ENCODE measurements at places on chromosomes 16 and 17. TPM values are rescaled to one million over a fixed set of nuclear protein-coding genes. Genes with fewer than 3 reads are reported as not detected.

DNA sequence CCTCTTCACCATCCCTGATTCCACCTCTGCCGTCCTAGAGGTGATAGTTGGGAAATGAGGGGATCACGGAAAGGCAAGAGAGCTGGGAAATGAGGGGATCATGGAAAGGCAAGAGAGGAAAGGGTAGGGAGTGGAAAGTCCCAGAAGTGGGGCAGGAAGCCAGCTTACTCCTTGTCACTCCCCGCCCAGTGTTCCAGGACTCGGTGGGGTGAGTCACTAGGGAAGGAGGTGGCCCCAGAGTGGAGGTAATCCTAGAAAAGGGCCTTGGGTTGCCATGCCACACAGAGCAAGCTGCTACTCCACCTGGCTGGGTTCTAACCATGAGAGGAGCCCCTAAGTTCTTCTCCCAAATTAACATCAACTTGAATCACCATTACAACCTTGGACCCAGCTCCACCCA, 14.8 kb downstream of the ALOXE3 start:
- DNase-seq = no peak
- no peak overlapping the region for H3K4me3 ChIP-seq
- H3K27me3 ChIP-seq = no peaks in the 10 kb centered on the region
- no peaks in the 10 kb centered on the region for H3K4me1 ChIP-seq

- H3K36me3 ChIP-seq = peaks cover 53% of the 10 kb centered on the region
- no peak for DNase-seq
- H3K27me3 ChIP-seq = no peaks in the 10 kb centered on the region
- no peak overlapping the region for H3K4me3 ChIP-seq
- no peak overlapping the region for H3K27ac ChIP-seq
- H3K4me1 ChIP-seq = no peaks in the 10 kb centered on the region
These were observed 59.6 kb downstream of the ANKFY1 start for GRCh38 chr17:4204190-4204589.

GRCh38 chr16:15636392-15636873, 6.5 kb downstream of the MARF1 start:
- H3K4me3 ChIP-seq = peak overlapping the region; percentile 1
- no peaks in the 10 kb centered on the region for H3K27me3 ChIP-seq

- no peaks in the 10 kb centered on the region for H3K4me1 ChIP-seq
- no peak for DNase-seq
- H3K27me3 ChIP-seq = peaks cover 3% of the 10 kb centered on the region
- no peak overlapping the region for H3K27ac ChIP-seq
- H3K4me3 ChIP-seq = no peak overlapping the region
These were observed 65.7 kb downstream of the CEP112 start for GRCh38 chr17:66126231-66126630.

- H3K4me3 ChIP-seq = no peak overlapping the region
- H3K4me1 ChIP-seq = no peaks in the 10 kb centered on the region
- no peaks in the 10 kb centered on the region for H3K27me3 ChIP-seq
- DNase-seq = no peak
- no peak overlapping the region for H3K27ac ChIP-seq
These were observed 155.3 kb downstream of the PRKCB start for GRCh38 chr16:23991066-23991465.

- no peak for DNase-seq
- no peak overlapping the region for H3K27ac ChIP-seq
- no peaks in the 10 kb centered on the region for H3K4me1 ChIP-seq
- H3K27me3 ChIP-seq = no peaks in the 10 kb centered on the region
These were observed 30.1 kb downstream of the HOXB1 start for GRCh38 chr17:48500435-48501426.

DNA sequence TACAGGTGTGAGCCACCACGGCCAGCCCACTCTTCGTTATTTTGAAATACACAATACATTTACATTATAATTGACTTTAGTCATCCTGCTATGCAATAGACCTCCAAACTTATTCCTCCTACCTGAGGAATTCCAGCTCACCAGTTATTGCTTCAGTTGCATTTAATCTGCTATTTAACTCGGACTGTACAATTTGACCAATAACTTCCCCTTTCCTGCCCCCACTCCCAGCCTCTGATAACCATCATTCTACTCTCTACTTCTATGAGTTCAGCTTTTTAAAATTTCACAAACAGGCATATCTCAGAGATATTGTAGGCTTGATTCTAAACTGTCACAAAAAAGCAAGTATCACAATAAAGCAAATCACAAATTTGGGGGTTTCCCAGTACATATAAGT, 157.0 kb downstream of the COPRS start:
- peaks cover 5% of the 10 kb centered on the region for H3K27me3 ChIP-seq
- no peaks in the 10 kb centered on the region for H3K4me1 ChIP-seq
- H3K27ac ChIP-seq = no peak overlapping the region

GRCh38 chr17:7043182-7043496, 753 bp downstream of the SLC16A11 start:
- H3K4me1 ChIP-seq = peaks cover 27% of the 10 kb centered on the region
- H3K36me3 ChIP-seq = no peaks in the 10 kb centered on the region
- H3K4me3 ChIP-seq = peak overlapping the region; percentile 68
- H3K27me3 ChIP-seq = no peaks in the 10 kb centered on the region
- no peak for DNase-seq

DNA sequence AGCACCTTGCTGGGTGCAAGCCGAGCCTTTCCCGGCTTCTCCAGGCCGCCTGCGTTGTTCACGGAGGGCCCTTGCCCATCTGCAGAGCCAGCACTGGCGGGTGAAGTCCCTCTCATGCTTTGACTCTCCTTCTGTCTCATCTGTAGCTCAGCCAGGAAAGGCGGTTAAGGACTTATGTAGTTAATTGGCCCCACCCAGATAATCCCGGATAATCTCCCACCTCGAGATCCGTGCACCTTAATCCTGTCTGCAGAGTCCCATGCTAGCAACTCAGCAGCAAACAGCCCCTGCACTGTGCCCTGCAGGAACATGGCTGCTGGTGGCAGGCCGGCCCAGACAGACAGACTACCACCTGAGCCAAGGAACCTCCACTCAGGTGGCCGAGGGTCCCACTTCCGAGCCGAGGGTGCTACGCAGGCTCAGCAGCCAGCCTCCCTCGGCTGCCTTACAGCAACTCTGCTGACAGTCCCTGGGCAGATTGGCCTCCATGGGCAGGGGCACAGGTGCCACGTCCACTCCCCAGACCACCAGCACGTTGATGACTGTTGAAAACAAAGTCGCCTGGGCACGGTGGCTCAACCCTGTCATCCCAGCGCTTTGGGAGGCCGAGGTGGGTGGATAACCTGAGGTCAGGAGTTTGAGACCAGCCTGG, 16.9 kb downstream of the RAB40C start:
- H3K27me3 ChIP-seq = no peaks in the 10 kb centered on the region
- H3K36me3 ChIP-seq = no peaks in the 10 kb centered on the region
- no peak overlapping the region for H3K27ac ChIP-seq
- no peak overlapping the region for H3K4me3 ChIP-seq
- DNase-seq = no peak

DNA sequence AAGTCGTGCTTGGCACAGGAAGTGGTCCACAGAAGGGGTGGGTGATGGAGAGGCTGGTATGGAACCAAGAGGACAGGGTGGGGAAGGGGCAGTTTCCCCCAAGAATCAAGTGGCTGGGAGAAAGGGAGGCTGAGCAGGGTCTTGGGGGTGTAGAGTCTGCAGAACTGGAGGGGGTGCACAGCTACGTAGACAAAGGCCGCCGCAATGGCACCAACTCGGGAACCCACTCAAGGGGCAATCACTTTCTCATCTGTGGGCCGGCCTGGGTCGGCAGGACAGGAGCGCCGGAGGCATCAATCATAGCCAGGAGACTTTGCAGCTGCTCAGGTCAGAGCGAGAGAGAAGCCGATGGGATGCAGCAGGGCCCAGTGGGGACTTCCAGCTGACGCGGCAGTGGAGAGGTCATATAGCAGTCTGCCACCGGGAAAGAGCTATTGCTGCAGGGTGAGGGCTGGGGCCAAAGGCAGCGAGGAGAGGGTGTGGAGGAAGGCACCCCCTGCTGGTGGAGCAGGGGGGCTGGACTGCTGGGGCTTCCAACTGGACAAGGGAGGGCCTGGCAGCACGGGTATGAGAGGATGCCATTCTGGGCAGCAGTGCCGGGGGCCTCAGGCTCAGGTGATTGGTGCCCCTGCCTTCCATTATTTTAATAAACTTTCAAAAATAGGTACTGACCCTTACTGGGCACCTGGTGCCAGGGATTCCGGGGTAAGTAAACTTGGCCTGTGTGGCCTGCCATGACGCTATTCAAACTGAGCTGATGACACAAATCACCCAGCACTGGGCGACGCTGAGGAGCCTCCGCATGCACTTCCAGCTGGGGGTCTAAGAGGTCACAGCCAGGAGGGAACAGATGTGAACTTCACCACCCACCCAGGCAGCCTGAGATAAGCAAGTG, 52.5 kb upstream of the MTSS2 start:
- peak; percentile 40 for DNase-seq
- no peak overlapping the region for H3K4me3 ChIP-seq
- H3K27ac ChIP-seq = peak overlapping the region; percentile 76
- H3K4me1 ChIP-seq = peaks cover 18% of the 10 kb centered on the region

DNA sequence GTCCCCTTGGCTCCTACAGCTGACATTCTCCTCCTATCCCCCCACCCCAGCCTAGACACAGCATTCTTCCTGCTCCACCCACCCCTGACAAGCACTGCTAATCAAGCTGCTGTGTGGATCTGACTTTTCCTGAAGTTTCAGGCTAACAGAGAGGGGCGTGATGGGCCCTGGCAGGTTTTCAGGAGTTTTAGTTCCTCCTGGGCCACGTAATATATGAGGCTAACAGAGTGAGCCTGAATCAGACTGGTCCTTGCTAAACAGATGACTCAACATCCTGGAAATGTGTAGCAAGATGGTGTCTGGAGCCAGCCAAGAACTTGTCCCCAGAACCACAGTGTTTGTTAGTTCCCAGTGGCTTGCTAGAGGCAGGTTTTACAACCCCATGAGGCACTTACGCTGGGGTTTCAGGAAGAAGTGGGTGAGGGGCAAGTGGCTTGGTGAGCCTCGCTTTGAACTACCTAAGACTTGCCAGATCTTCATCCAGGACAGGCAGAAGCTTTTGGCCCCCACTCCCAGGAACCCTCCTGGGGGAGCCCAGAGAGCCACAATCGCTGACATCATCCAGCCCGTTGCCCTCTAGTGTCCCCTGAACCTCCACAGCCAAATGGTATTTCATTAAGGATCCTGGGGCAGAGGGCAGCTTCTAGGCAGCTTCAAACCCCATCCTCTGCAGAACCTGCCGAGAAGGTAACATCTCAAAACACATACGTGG, 15.9 kb downstream of the TMEM92 start:
- H3K36me3 ChIP-seq = no peaks in the 10 kb centered on the region
- no peaks in the 10 kb centered on the region for H3K4me1 ChIP-seq
- H3K27me3 ChIP-seq = no peaks in the 10 kb centered on the region
- no peak for DNase-seq
- H3K4me3 ChIP-seq = no peak overlapping the region

DNA sequence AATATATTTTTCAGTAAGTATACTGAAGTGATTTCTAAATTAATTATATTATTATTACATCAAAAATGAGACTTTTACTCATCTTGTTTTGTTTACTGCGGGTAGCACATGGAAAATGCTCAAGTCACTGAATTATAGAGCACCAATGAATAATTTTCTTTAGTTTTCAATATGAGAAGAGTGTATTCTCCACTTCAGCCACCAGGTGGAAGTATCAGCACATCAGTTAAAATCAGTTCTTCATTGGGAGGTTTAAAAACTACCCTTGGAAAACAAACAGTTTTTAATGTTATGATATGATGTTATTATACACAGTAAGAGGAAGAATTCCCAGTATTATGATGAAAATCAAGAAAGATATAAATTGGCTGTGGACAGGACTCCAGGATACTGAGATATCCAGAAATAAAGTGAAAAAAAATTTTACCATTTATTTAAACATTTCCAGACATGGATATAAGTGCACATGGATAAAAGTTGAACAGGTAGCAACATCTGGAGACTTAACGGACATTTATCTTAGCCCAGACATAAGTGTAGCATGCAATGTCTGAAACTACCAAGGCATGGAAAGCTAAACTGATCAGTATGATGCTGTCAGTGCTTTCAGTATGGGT, 467.3 kb downstream of the KCNJ2 start:
- no peaks in the 10 kb centered on the region for H3K36me3 ChIP-seq
- DNase-seq = peak; percentile 5
- H3K27ac ChIP-seq = no peak overlapping the region
- no peaks in the 10 kb centered on the region for H3K4me1 ChIP-seq

- no peak overlapping the region for H3K27ac ChIP-seq
- no peak for DNase-seq
- H3K27me3 ChIP-seq = no peaks in the 10 kb centered on the region
- H3K36me3 ChIP-seq = no peaks in the 10 kb centered on the region
These were observed 41.6 kb downstream of the CDH1 start for GRCh38 chr16:68778551-68779231.

GRCh38 chr16:12965274-12965804, 63.9 kb downstream of the SHISA9 start:
- no peak for DNase-seq
- no peak overlapping the region for H3K27ac ChIP-seq
- H3K4me3 ChIP-seq = no peak overlapping the region
- no peaks in the 10 kb centered on the region for H3K36me3 ChIP-seq

GRCh38 chr17:80805032-80805751, 186.4 kb upstream of the CHMP6 start:
- no peaks in the 10 kb centered on the region for H3K36me3 ChIP-seq
- H3K4me3 ChIP-seq = no peak overlapping the region
- DNase-seq = peak; percentile 16
- H3K27me3 ChIP-seq = no peaks in the 10 kb centered on the region

DNA sequence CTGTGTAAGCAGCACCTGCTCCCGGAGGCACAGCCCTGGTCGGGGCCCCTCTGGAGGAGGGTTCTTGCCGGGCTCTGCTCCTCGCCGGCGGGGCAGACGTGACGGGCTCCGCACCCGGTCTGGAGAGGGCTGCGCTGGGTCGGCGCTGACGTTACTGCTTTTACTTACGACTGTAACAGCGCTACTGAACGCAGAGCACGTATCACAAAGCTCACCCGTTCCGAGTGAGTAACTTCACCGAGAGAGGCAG, 1.3 kb upstream of the RAB40C start:
- peak overlapping the region; percentile 93 for H3K27ac ChIP-seq
- H3K4me1 ChIP-seq = peaks cover 15% of the 10 kb centered on the region
- H3K36me3 ChIP-seq = no peaks in the 10 kb centered on the region
- H3K27me3 ChIP-seq = no peaks in the 10 kb centered on the region
- peak overlapping the region; percentile 93 for H3K4me3 ChIP-seq

RPGRIP1L gene
- 2.0 TPM for total RNA-seq

MAZ gene
- 192 TPM for total RNA-seq

LITAFD gene
- not detected for total RNA-seq

SARM1 gene
- 21.8 TPM for total RNA-seq

TAOK1 gene
- total RNA-seq = 66.5 TPM
